M059J (cell line): ENCODE measurements at places on chromosomes 3 and 15.

DNA sequence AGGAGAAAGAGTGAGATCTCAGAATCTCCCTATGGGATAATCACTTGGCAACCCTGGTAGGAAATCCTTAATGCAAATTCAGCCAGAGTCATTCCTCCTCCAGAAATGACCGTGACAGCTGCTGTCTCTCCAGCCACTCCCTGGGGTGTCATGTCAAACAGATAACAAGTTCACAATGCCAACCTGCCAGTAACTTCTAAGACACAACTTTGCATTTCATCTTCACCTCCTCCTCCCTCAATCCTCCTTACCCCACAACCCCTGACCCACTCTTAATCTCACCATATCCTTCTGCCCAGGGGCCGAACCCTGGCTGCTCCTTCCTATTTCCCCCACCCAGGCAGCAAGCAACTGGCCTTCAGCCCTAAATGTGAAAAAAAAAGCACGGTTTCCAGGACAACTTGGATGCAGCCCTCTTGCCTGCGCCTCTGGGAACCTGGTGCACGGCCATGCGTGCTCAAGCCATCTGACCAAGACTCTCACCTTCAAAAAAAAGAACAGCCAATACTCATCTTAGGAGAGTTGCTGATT is 166.0 kb downstream of the NTRK3 start:
- no peak for DNase-seq

DNA sequence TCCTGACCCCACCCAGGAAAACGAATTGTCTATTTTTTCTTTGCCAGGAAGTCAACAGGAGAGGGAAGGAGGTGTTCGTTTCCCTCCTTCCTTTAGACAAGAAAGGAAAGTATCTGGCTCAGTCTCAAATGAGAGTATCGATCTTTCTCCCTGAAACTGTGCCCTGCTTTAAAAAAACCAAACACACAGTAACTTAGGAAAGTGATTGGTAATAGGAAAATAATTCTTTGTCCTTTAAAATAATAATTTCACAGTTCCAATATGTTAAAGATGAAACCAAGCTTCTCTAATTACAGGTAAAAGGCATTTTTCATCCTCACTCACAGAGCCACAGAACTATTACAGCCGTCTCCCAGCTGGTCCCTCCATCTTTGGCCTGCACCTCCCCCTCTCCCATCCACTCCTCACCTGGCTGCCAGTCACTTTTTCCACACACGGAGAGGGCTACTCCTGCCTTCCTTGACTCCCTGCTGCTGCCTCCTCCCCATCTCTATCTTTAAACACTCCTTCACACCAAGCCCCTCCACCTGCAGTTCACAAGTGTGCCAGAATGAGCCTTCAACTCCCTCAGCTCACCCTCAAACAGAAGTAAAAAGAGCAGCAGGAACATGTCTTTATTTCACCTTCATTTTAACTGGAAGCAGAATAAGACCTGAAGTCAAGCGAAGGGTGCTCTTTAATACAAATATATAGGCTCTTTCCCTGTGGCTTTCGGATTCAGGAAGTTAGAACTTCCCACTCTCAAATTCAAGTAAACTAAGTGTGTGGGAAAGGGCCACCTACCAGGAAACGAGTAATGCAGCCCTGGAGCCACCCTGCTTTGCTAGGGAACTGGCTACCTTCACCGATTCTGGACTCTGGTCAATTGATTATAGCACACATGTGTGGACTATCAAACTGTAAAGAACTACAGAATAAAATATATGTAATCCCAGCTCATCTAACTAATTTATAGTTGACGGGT is 116.4 kb downstream of the SENP2 start:
- DNase-seq: no peak

- DNase-seq: peak; percentile 91
Measured at GRCh38 chr3:146968204-146968651, 363.1 kb upstream of the PLSCR5 start.

DNA sequence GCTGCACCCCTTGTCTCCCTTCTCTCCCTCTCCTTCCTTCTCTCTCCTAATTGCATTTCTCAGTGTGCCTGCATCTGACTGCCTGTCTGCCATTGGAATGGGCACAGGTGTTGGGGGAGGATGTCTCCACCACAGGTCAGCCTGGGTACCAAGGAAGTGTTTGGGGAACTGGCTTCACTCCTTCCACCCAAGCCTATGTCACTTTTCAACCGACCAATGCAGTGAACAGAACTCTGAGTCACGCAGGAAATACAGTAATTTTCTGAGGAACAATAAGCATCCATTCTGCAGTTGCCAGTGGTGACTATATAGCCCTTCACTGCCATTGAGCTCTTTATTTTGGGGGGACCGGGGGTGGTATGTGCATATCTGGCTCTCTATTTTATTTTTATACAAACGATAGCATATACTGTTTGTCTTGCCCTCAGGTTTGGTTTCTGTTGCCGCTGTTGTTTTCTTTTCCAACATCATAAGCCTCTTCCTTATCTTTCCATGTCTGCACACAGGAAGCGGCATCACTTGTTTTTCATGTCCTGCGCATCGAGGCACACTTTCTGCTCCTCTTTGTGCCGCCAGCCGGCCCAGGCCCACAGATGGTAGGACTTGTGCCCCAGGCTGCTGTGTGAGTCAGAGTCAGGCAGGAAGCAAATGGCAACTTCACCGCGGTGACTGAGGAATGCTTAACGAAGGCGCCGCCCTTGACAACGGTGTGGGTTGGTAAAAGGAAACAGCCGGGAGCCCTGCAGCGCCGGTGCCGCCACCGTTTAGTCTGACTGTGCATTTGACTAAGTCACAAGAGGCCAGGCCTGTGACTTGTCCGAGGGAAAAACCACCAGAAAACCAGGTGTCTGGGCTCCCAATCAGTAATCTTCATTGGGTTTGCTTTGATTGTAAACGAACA is 21.1 kb upstream of the CDCP1 start:
- DNase-seq: peak; percentile 99
